ENCODE measurements at places on chromosomes 3 and 15.

DNA sequence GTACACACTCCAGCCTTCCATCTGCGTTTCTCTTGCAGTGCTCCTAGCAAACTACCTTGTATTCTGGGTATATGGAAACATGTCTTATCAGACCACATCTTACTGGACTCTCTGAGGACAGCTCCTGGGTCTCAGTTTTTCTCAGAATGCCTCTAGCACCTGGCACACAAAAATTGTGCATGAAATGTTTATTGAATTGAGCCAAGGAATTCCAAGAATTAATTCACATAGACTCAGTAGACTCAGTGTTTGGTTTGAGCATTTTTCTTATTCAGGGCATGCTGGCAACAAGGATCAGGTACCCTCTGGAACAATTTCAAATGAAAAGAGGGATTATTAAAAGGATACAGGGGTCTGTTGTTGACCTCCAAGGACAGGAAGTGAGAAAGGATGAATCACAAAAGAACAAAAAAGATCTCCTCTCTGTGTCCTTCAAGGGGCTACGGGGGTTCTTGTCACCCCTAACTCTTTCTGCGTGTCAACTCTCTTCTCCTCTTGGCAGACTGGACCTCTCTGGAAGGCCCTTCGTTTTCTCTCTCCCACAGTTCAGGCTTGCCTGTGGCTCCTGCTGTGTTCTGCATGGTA lies 270.0 kb upstream of the HES1 start:
- H3K4me1 ChIP-seq = peaks cover 20% of the 10 kb centered on the region
- H3K27ac ChIP-seq = no peak overlapping the region
- DNase-seq = no peak
- H3K27me3 ChIP-seq = no peaks in the 10 kb centered on the region

GRCh38 chr3:102339671-102340070 lies 95.1 kb upstream of the ZPLD1 start:
- H3K27me3 ChIP-seq = no peaks in the 10 kb centered on the region
- no peaks in the 10 kb centered on the region for H3K36me3 ChIP-seq
- no peak overlapping the region for H3K27ac ChIP-seq
- no peak overlapping the region for H3K4me3 ChIP-seq
- H3K4me1 ChIP-seq = no peaks in the 10 kb centered on the region

DNA sequence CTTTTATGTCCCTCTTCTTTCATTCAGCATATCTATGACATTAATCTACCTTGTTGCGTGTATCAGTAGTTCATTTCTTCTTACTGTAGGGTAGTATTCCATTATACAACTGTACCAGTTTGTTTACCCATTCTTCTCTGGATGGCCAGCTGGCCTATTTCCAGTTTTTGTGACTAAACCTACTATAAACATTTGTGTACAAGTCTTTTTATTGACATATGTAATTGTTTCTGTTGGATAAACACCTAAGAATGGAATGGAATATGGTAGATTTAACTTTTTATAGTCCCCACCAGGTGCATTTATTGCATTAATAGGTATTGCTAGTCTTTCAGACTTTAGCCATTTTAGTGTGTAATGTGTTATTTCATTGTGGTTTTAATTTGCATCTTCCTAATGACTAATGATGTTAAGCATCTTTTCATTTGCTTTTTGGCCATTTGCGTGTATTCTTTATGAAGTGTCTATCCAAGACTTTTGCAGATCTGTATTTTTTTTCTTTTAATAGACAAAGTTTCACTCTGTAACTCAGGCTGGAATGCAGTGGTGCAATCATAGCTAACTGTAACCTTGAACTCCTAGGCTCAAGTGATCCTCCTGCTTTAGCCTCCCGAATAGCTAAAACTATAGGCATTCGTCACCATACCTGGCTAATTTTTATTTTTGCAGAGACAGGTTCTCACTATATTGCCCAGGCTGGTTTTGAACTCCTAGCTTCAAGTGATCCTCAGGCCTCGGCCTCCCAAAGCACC lies 41.9 kb upstream of the XRN1 start:
- peaks cover 6% of the 10 kb centered on the region for H3K36me3 ChIP-seq
- DNase-seq = no peak
- no peaks in the 10 kb centered on the region for H3K27me3 ChIP-seq
- no peaks in the 10 kb centered on the region for H3K4me1 ChIP-seq
- no peak overlapping the region for H3K27ac ChIP-seq
- H3K4me3 ChIP-seq = no peak overlapping the region

- DNase-seq = no peak
- H3K4me1 ChIP-seq = peaks cover 63% of the 10 kb centered on the region
- H3K27me3 ChIP-seq = no peaks in the 10 kb centered on the region
Measured at GRCh38 chr15:63344731-63345390, 36.8 kb downstream of the CA12 start.

DNA sequence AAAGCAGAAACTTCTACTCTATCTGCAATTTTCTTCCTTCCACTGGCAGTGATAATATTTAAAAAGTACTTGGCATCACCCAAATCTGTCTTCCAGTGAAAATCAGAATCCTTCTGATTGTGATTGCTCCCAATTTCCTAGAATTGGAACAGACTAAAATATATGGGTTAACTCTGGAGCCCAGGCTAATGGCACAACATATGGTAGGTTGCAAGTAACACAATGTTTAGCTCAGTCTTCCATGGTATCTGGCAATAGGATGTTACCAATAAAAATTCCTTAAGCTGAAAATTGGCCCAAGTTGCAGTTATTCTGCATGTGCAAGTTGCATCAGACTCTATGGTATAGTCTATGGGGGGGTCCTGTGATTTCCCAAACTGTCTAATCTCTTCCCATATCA lies 273.5 kb upstream of the ADAMTS9 start:
- H3K4me1 ChIP-seq = no peaks in the 10 kb centered on the region
- no peaks in the 10 kb centered on the region for H3K27me3 ChIP-seq

DNA sequence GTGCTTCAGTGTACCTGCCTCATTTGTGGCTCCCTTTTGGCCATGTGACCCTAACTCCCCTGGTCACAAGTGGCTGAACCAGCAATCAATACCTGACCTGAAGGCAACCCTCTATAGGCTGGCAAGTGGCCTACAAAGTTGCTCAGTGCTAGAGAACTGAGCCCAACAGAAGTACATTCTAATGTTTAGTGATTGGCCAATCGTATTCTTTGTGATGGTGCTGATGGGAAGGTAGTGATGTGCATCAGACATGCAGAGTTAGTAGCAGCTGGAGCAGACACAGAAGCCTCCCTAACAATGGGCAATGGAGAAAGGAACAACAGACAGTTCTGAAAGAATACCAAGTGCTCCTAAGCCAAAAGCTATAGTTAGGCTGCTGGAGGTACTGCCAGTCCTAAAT lies 10.4 kb upstream of the ATOSA start:
- no peak for DNase-seq
- H3K27me3 ChIP-seq = no peaks in the 10 kb centered on the region
- H3K36me3 ChIP-seq = no peaks in the 10 kb centered on the region
- H3K4me3 ChIP-seq = no peak overlapping the region
- no peaks in the 10 kb centered on the region for H3K4me1 ChIP-seq

DNA sequence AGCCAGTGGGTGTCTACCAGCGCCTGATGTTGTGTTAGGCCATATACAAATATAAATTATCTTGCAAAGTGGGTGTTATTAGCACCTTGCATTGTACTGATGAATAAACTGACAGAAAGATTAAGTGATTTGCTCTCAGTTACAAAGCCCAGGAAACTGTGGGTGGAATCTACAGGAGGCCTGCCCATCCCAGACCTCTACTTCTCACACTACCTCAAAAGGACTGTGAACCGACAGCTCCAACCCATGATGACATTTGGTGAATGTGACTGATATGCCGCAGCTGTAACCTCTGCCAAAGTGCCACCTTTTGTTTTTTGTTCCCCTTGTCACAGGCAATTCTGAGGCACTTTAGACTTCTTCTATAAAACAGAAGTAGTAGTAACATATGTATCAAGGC lies 43.7 kb upstream of the KCNMB2 start:
- no peak for DNase-seq
- no peaks in the 10 kb centered on the region for H3K27me3 ChIP-seq
- no peak overlapping the region for H3K4me3 ChIP-seq
- no peaks in the 10 kb centered on the region for H3K4me1 ChIP-seq

- no peak overlapping the region for H3K27ac ChIP-seq
- H3K36me3 ChIP-seq = no peaks in the 10 kb centered on the region
- H3K27me3 ChIP-seq = no peaks in the 10 kb centered on the region
Measured at GRCh38 chr3:85875589-85875988, 916.8 kb downstream of the CADM2 start.

DNA sequence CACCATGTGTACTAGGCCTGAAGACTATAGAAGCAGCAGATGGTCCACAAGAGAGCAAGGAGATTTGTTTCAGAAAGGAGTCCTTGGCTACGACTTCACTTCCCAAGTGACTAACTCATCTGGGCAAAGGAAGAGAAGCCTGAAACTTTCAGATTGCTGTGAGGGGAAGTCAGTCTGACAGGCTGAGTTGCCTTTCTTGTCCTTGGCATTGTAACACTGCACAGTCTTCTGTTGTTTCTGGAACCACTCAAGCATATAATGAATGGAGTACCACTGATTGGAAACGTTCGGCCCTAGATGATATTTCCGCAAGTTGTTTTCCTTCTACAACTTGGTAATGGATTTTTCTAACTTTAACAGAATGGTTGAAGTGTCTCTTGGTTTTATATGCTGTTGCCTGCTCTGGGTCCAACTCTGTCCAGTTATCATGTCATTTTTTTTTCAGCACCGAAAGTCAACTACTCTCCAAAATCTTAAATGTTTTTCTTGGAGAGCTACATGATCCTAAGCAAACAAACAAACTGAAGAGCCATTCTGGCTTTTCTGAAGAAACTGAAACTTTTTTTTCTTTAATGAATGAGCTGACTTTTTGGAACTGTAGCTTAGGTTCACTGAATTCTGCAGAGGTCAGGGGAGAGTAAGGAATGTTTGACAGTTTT lies 685.7 kb downstream of the MECOM start:
- H3K36me3 ChIP-seq = no peaks in the 10 kb centered on the region
- no peak overlapping the region for H3K27ac ChIP-seq
- no peaks in the 10 kb centered on the region for H3K4me1 ChIP-seq
- H3K27me3 ChIP-seq = no peaks in the 10 kb centered on the region
- no peak for DNase-seq

- H3K36me3 ChIP-seq = no peaks in the 10 kb centered on the region
- H3K27me3 ChIP-seq = no peaks in the 10 kb centered on the region
- DNase-seq = no peak
Measured at GRCh38 chr3:173819368-173819767, 421.8 kb downstream of the NLGN1 start.

DNA sequence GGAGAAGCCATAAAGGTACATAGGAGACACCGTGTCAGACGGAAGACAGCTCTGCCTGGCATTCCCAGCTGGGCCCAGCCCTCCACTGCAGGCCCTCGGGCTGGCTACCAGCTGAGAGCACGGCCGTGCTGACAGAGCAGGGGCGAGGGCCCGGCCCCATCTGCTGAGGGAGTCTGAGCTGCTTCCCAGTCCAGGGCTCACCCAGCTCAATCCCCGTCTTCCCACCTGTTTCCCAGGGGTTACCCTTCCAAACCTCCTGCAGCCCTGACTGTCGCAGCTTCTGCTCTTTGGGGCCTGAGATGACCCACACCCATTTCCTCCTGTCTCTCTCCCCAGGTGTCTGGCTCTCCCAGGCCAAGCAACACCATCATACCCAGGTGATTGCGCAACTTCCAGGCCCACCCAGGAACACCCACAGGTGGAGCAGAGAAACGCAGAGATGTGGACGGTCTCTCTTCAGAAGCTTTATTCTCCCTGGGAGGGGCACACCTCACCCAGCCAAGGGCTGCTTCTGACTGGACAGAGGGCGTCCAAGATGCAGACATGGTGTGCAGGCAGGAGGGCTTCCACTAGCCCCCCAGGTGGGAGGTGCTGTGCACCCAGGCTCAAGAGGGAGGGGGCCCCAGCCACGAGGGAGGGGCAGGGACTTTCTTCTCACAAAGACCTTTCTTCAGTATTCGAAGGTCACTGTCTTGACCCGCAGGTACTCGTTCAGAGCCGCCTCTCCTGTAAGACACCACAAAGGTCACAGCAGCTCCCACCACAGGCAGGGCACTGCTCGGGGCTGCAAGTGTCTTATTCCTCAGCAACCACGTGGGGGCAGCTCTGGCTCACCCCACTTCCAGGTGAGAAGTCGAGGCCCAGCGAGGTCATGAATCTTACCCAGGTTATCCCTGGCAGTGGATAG lies 19.4 kb upstream of the SLC41A3 start:
- H3K27me3 ChIP-seq = no peaks in the 10 kb centered on the region
- no peak overlapping the region for H3K27ac ChIP-seq
- H3K36me3 ChIP-seq = no peaks in the 10 kb centered on the region
- no peak for DNase-seq
- H3K4me3 ChIP-seq = no peak overlapping the region

- no peak overlapping the region for H3K27ac ChIP-seq
- H3K4me1 ChIP-seq = no peaks in the 10 kb centered on the region
- no peaks in the 10 kb centered on the region for H3K27me3 ChIP-seq
- no peaks in the 10 kb centered on the region for H3K36me3 ChIP-seq
- H3K4me3 ChIP-seq = no peak overlapping the region
Measured at GRCh38 chr3:116140100-116140689, 305.1 kb downstream of the LSAMP start.

DNA sequence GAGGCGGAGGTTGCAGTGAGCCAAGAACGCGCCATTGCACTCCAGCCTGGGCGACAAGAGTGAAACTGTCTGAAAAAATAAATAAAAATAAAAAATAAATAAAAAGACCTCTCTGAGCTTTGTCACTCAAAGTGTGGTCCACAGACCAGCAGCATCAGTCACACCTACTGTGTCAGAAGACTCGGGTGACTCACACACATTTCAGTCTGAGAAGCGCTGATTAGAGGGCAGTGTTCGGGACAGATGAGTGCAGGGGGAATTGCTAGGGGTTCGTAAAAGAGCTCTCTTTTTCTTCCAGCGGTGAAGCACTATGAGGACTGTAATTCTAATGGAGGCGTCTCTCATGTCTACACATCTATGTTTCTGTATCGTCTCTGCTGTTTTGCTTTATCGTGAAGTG lies 5.7 kb downstream of the PODXL2 start:
- H3K27me3 ChIP-seq = no peaks in the 10 kb centered on the region
- no peak overlapping the region for H3K4me3 ChIP-seq
- H3K27ac ChIP-seq = no peak overlapping the region
- H3K4me1 ChIP-seq = peaks cover 8% of the 10 kb centered on the region
- H3K36me3 ChIP-seq = no peaks in the 10 kb centered on the region
- DNase-seq = no peak

GRCh38 chr3:154121701-154122551 lies 736 bp downstream of the ARHGEF26 start:
- H3K36me3 ChIP-seq = no peaks in the 10 kb centered on the region
- H3K4me3 ChIP-seq = peak overlapping the region; percentile 91
- peak overlapping the region; percentile 85 for H3K27ac ChIP-seq
- H3K27me3 ChIP-seq = no peaks in the 10 kb centered on the region
- DNase-seq = no peak

- no peak for DNase-seq
- no peak overlapping the region for H3K4me3 ChIP-seq
- H3K36me3 ChIP-seq = no peaks in the 10 kb centered on the region
Measured at GRCh38 chr15:99408236-99409096, 157.2 kb downstream of the LRRC28 start.

- no peak overlapping the region for H3K27ac ChIP-seq
- H3K4me1 ChIP-seq = peaks cover 12% of the 10 kb centered on the region
- no peak overlapping the region for H3K4me3 ChIP-seq
- H3K27me3 ChIP-seq = no peaks in the 10 kb centered on the region
- no peaks in the 10 kb centered on the region for H3K36me3 ChIP-seq
- DNase-seq = no peak
Measured at GRCh38 chr15:100106732-100107131, 235.0 kb downstream of the ADAMTS17 start.
